ENCODE measurements at places on chromosomes 7 and 10. TPM values are rescaled to one million over a fixed set of nuclear protein-coding genes. Genes with fewer than 3 reads are reported as not detected.

DNA sequence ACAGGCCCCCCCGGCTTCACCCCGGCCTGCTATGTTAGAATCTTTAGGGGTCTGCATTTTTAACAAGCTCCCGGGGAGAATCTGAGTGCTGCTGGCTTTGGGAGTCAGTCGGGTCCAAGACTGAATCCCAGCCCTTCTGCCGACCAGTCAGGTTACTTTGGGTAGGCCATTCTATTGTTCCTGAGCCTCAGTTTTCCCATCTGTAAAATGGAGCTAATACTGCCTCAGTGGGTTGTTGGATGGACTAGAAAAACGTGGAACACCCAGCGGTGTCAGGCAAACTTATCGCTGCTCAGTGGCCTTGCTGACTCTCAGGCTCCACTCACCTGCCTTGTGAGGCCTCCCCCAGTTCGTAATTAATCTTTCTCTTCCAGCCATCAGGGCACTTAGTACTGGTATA, 11.7 kb downstream of the TBATA start:
- DNase-seq, result no peak

DNA sequence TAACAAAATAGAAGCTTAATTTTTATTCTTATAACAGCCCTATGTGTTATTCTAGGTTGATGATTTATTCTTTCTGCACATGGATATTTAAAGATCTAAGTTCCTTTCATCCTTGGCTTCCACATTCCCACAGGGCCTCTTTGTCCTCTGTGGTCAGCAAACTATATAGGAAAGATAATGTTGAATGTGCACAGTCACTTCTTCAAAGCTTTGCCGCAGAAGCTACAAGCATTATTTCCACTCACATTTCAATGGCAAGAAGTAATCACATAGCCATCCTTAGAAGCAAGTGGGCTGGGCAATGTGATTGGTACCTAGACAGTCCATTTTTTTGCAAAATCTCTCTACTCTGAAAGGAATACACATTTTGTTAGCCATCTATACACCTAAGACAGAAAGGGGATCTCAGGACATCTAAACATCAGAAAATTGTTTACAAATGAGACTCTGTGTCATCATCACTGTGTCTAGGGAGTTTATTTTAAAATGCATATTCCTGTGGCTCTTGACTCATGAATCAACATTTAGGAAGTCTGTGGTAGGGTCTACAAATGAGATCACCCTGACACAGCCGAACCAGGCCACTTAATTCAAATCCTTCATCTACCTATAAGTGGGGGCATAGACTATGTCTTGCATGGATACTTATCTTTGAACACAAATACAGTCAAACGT, 1060.5 kb downstream of the XPNPEP1 start:
- DNase-seq, result peak; percentile 65

Gene ADCYAP1R1
- total RNA-seq, result 1.4 TPM

Gene BBIP1
- 43.1 TPM for total RNA-seq

Gene RNF133
- 0.08 TPM for total RNA-seq

Gene GIMAP8
- total RNA-seq, result not detected

DNA sequence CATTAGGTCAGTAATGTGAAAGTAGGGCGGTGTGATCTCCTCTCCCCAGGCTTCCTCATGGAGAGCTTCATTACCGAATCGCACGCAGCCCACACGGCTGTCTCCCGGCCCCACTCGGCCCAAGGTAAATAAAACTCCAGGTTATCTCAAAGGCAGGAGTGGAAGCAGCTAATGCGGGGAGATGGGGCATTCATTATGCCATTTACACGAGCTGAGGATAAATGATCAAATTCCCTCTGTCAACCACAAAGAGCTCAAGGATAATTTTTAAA, 93.5 kb downstream of the ADARB2 start:
- DNase-seq, result no peak

Gene ATRNL1
- total RNA-seq, result 1.2 TPM

DNA sequence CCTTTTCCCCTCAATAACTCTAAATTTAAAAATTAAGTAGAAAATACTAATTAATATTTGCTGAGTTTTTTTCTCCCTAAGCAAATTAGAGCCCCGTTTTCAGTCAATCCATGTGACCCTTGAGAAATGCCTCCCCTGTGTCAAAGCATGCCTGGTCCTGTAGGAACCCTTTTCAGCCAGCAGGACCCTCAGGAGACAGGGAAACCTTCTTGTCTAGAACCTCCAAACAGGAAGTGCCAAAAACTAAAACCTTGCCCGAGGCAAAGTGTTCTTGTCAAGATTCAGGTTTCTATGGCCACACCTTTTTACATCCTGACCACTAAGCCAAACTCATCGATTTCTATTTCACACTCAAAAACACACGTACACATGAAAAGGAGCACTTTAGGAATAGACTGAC, 60.1 kb upstream of the NFE2L3 start:
- no peak for DNase-seq

DNA sequence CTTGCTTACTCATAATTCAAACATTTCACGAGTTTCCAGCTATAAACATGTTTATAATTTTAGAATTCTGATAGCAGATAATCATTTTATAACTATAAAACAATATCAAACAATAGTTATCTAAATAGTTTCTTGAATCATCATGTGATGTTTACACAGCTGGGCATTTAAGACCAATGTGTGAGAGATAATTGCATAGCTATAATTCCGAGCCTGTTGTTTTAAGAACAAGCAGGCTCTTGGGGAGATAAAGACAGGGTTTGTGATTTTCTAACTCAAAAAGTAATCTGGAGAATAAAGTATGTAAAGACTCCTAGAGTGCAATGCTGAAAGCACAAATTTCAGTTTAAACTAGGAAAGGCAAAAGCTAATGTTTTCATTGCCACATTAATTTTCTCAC, 331.2 kb downstream of the LRRTM3 start:
- no peak for DNase-seq

- no peak for DNase-seq
Measured at GRCh38 chr7:105353752-105354328, 34.9 kb downstream of the SRPK2 start.

GRCh38 chr10:131667561-131667960, 233.2 kb upstream of the PPP2R2D start:
- DNase-seq, result no peak

DNA sequence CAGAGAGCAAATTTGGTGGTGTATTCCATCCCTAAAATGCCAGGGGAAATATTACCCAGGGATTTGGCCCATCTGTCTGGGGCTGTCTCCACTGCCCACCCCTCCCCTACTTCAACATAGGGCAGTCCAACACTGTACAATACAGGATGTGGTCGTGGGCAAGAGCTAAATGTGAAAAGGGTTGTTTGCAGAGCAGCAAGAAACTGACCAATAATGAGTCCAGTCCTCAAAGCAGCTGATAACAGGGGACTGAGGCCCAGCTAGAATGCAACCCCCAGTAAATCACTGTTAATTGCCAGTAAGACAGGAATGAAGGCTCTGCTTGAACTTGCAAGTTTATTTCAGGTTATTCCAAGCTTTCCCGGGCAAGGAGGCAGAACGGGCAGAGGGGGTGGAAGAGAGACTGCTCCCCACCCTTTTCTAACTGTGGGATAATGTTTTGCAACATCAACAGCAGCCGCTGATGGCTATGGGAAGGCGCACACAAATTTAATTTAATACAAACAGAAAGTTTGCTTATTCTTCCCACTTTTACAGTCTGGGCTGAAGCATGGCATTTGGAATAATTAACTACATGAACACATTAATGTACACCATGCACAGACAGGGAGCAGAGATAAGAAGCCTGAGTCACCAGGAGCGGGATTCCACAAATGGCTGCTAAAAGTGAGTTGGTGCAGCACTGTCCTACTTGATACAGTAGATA, 36.8 kb downstream of the AFAP1L2 start:
- peak; percentile 51 for DNase-seq

DNA sequence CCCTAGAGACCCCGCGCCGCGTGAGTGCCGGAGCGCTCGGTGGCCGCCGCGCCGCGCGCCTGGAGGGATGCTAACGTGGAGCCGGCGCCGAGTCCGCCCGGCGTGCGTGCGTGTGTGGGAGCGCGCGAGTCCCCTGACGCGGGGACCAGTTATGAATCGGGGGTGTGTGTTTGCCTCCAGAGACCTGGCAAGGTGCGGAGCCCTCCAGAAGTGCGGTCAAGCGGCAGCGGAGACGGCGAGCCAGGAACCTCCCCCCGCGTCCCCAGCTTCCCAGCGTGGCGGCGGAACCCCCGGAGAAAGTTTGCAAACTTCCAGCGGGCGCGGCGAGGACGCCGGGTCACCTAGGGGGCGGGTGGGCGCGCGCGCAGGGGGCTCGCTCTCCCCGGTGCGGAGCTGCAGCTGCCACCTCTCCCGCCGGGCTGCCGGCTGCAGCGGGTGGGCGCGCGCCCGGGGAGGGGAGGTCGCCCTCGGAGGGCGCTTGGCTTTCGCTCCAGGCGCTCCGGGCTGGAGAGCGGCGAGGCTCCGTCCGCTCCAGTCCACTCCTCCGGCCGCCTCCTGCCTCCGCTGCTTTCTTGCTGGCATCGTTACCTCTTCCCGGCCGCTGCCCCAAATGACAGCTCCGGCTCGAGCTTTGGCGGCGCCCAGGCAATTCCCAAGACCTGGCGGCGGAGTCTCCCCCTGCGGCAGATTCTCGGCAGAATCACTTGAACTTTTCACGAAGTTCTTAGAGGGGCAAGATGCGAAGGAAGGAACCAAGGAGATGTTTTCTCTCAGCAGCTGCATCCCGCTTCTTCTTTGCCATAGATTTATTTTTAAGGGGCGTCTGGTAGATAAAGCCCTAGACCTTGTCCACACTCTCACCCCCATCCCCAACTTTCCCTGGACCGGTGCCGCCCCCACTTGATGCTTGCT, 2.3 kb upstream of the CREB5 start:
- DNase-seq, result peak; percentile 5

Gene PDE1C
- 0.53 TPM for total RNA-seq

Gene PRLHR
- not detected for total RNA-seq

Gene UNCX
- total RNA-seq, result not detected

GRCh38 chr10:48782386-48782785, 97.7 kb downstream of the WDFY4 start:
- DNase-seq, result no peak

DNA sequence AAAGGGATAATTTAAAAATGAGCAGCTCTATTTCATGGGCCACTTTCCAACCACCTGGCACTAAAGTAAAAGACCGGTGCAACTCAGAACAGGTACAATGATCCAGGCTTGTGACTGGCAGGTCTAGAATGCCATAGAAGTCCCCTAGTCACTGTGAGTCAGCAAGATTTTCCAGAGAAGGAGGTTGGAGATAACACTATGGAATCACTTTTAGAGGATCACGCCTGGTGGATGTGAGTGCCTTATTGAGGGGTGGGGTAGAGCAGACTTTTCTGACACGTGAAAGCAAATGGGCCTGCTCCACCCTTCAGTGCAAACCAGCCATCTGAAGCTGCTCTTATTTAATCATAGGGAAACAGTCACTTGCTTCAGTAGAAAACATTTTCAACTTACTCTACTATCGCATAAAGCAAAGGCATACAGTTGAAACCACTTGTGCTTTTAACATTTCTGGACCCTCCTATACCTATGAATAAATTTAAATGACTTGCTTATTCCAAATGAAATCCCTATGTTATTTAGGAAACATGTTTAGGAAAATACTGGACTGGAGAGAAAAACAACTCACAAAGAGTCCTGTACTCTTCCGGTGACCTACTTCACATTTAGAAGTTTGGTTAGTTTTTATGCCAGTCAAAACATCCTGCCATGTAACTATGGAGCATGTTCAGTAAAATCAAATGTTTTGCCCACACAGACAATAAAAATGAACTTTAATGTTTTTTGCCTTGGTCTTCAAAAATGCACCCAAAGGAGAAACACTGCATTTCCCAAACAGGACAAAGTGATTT, 21.5 kb upstream of the AKR1C1 start:
- no peak for DNase-seq
